Anterior cingulate cortex (tissue), 58 donors: ENCODE measurements at places on chromosomes 16 and 17.

- no peak for DNase-seq
Observed at GRCh38 chr16:84448444-84448843, 56.0 kb downstream of the MEAK7 start.

DNA sequence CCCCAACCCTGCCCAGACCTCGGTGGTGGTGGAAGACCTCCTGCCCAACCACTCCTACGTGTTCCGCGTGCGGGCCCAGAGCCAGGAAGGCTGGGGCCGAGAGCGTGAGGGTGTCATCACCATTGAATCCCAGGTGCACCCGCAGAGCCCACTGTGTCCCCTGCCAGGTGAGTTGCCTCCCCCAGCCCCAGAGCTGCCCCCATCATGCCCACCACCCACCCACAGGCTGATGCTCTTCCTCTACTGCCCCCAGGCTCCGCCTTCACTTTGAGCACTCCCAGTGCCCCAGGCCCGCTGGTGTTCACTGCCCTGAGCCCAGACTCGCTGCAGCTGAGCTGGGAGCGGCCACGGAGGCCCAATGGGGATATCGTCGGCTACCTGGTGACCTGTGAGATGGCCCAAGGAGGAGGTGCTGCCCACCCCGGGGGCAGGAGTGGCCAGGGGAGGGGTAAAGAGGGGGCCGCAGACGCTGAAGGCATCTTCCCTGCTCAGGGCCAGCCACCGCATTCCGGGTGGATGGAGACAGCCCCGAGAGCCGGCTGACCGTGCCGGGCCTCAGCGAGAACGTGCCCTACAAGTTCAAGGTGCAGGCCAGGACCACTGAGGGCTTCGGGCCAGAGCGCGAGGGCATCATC, 8.4 kb downstream of the GALK1 start:
- no peak for DNase-seq

DNA sequence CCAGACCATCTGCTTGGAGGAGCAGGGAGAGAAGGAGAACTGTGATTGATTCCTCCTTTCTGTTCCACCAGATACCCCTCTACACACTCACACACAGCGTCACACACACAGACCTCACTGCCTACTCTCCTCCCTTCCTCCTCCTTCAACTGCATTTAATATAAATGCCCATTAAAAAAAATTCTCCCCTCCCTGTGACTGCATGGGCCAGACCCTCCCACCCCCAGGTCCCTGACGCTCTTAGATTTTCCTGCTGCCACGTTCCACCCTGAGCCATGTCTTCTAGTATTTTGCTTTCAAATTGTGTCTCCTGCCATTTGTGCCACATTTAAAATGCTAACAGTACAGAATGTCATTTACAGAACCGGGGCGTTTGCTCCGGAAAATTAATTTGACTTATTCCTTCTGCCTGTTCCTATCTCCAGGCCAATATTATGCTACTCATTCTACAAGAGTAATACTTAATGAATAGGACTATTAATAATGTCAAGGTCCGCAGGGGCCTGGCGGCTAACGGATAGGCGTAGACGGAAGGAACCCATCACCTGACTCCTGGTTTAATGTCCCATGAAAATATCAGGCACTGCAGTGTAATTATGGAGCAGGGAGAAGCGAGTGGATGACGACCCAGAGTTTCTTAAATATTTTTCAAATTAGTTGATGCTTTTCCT, 100.2 kb downstream of the MRM1 start:
- DNase-seq: no peak

- no peak for DNase-seq
Observed at GRCh38 chr17:80264205-80265075, 3.8 kb downstream of the RNF213 start.

GRCh38 chr17:17127730-17128291, 78.3 kb downstream of the PLD6 start:
- DNase-seq: no peak

GRCh38 chr17:32596628-32597027, 109.8 kb downstream of the CDK5R1 start:
- DNase-seq: peak; percentile 16

DNA sequence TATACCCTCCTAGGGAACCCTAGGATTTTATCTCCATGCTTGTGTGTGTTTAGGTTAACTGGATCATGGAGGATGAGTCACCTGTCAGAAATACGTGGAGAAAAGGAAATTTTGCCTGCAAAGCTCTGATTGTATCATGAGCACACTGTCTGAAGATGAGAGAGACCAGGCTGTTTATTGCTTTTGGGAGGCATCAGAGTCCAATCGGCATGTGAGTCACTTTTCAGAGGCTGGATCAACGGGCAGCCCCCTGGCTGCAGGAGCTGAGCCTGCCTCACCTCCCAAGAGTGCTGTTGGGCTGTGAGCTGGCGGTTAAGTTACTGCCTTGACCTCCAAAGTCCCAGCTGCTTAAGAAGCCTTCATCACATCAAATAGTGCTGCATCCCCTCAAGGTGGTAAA, 41.5 kb upstream of the MED9 start:
- DNase-seq: no peak

DNA sequence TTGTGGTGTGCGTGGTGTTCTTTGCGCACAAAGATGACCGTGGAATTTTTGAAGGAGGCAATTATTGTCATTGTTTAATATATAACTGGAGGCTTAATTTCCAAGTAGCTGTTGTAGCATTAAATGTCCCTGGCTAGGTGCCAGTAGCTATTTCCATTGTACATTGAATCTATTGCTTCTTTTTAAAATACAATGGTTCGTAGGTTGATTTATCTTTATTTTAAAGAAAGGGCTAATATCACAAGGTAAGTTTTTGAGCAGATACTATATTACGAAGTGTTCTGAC, 127.1 kb downstream of the RPTOR start:
- no peak for DNase-seq

GRCh38 chr16:69469807-69470561, 45.6 kb downstream of the CYB5B start:
- no peak for DNase-seq

DNA sequence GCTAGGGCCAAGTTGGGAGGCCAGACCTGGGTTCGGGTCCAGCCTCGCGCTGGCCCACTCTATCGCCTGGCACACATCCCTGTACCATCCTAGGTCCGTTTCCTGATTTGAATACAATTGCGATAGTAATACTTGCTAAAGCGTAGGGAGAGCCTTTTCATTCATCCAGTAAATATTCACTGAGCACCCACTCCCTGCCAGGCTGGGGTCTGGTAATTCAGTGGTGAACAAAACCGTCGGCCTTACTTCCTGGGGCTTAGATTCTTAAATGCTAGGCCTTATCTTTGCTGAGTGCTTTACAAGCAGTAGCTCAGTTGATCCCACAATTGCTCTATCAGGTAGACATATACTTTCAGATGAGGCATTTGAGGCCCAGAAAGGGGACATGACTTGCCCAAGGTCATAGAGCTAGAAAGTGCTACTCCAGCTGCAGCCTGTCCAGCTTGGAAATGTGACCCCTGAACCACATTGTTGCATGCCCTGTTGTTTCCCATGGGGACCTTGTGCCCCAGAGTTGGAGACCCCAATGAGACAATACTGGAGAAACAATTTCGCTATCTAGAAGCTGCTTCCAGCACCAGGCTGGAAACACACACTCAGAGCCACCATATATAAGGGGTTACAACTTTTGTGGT, 691 bp downstream of the USB1 start:
- no peak for DNase-seq

DNA sequence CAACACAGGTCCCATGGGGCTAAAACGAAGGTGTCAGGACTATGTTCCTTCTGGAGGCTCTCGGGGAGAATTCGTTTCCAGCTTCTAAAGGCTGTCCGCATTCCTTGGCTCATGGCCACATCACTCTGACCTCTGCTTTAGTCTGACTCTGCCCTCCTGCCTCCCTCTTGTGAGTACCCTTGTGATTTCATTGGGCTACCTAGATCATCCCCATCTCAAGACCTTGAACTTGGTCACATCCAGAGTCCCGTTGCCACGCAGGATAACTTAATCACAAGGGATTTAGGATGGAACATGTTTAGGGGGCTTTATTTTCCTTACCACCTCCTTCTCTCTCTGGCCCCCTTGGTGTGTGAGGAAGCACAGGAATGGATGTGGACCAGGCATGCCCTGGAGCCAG, 160.9 kb upstream of the PLCG2 start:
- DNase-seq: no peak

DNA sequence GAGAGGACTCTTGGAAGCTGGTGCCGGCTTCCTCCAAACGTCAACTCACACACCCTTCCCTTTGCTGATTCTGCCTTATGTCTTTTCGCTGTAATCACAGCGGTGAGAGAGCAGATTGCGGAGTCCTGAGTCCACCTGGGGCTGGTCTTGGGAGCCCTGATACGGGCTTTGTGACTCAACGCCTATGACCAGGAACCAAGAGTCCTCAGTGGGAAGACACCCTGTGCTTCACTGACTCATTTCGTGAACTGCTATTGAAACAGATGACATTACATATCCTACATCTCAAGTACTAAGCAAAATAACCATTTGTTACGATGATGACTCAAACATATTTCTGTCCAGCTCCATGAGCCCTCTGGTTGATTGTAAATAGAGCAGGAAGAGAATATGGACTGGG, 90.7 kb upstream of the CREBBP start:
- DNase-seq: no peak

DNA sequence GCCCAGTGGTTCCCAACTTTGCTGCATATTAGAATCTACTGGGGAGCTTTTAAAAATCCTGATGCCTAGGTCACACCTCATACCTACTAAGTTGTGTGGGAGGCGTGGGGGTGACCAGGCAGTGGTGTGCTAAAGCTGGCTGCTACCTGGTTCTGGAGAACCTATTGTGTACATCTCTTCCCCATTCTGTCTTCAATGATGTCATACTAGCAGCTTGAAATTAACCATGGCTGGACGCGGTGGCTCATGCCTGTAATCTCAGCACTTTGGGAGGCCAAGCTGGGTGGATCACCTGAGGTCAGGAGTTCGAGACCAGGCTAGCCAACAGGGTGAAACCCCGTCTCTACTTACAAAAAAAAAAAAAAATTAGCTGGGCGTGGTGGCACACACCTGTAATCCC, 11.3 kb upstream of the NLK start:
- no peak for DNase-seq

DNA sequence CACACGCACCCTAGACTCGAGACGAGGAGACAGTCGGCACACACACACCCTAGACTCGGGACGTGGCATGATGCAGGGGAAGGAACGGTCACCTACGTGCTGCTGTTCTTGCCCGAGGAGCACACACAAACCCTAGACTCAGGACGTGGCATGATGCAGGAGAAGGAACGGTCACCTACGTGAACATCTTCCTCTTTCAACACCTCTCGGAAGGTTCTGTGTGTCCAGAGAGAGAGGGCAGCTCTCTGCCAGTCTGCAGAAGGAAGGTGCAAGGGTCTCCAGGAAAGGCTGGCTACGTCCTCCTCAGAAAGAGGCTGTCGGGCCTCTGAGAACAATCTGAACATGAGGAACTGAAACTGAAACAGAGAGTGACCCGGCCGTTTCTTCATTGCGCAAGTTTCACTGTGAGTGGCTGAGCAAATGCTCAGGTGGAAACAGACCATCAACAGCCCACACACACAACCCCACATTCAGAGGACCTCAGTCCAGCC, 43.4 kb downstream of the ZNF276 start:
- DNase-seq: no peak

DNA sequence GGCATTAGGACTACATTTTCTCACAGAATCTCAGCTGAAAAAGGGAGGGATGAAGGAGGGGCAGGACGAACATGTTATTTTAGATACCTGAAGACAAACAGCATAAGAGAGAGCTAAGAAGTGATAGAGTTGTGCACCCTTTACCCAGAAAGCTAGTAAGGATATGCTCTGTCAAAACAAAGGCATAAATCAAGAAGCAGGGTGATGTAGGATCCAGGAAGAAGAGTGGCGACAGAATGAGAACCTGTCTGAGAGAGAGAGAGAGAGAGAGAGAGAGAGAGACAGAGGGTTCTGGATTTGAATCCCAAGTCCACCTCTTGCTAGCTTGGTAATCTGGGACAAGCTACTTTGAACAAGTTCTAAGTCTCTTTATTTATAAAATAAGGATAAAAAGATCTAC, 103.4 kb downstream of the SPAG9 start:
- DNase-seq: no peak

DNA sequence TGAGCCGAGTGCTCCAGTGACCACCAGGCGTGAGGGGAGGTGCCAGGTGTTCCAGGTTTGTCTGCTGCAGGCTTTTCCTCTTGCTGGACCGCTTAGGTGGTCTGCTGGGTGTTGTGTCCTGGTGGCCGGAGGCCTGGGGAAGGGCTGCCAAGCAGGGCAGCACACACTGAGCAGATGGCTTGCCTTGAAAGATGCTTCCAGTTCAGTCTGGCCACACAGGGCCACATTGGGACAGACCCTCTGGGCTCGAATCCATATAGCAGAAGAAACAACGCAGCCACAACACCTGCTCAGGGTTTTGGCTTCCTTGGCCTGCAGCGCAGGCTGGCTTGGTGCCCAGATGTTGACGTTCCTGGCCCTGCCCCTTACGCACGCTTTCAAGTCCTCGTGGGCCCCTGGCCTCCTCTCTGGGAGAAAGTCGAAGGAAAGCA, 24.8 kb downstream of the GINS2 start:
- DNase-seq: no peak

DNA sequence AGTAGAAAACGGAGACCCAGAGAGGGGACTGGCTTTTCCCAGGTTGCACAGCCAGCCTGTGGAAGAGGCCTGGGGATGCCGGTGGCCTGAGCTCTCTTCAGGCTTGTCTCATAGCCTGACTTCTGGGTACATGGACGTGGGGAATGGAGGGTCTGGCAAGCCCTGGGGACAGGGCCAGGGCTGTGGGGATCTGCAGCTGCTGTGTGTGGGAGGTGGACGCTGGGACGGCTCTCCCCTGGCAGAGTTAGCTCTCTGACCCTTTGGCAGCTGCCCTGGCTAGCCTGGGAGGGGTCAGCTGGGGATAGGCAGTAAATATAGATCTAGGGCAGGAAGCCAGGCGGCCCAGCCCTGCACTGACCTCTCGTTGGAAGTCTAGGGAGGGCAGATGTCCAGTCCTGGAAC, 20.5 kb downstream of the SLC4A1 start:
- no peak for DNase-seq

DNA sequence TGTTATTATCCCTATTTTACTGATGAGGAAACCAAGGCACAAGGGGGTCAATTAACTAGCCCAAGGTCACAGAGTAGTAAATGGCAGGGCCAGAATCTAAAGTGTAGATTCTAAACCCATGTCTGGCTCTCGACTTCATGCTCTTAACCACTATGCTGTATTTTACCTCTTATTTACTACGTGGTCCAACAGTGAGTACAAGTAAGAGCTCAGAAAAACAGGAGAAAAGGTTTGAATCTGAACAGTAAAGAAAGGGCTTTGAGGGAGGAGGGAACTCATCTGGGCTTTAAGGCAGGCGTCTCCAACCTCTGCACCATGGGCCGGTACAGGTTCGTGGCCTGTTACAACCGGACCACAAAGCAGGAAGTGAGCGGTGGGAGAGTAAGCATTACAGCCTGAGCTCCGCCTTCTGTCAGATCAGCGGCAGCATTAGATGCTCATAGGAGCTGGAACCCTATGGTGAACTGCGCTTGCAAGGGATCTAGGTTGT, 62.9 kb downstream of the SMURF2 start:
- DNase-seq: no peak

DNA sequence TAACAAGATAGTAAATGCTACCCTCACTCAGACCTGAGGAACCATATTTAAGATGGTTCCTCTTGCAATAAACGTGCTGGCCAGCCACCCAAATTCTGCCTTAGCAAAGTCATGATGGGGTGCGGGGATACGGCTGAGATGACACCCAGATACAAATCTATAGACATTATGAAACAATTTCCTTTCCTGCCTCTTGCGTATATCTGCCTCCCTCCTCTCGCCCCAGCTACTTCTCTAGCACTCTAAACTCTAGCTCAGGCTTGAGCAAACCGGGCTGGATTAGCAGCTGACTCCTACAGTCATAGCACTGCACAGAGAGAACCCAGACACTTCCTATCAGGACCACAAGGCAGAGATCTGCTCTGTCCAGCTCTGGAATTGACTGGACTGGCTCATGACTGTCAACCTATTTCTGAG, 22.3 kb downstream of the CD300LF start:
- DNase-seq: no peak
